ENCODE measurements at places on chromosomes 13 and 19.

DNA sequence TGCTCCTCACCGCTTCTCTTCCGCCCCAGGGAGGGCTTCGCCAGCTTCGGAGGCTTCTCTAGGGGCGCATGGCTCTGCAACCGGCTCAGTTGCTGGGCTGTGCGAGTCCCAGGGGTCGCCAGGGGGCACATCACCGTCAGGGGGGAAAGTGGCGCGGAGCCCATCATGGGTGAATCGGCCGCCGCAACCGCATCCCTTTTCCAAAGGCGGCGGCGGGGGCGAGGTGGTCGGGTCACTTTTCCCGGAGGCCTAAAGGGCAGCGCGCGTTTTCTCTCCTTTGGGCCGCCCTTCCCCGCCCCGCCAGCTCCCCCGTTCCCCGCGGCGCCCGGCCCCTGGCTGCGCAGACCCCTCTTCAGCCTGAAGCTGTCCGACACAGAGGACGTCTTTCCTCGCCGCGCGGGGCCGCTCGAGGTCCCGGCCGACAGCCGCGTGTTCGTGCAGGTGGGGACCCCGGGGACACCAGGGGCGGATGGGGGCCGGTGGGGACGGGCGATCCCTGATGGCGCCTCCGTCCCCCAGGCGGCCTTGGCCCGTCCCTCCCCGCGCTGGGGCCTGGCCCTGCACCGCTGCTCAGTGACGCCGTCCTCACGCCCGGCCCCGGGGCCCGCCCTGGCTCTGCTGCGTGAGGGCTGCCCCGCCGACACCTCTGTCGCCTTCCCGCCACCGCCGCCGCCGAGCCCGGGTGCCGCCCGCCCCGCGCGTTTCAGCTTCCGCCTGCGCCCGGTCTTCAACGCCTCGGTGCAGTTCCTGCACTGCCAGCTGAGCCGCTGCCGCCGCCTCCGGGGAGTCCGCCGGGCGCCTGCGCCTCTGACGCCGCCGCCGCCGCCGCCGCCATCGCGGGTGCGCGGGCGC lies 1.7 kb downstream of the TGFBR3L start:
- DNase-seq, result no peak

GRCh38 chr13:109026266-109026665 lies 396.9 kb downstream of the MYO16 start:
- DNase-seq, result no peak

- peak; percentile 98 for DNase-seq
These were observed at the start of gene ZNF302 for GRCh38 chr19:34677386-34678084. Gene ZNF302, plus strand, starts transcription at chr19:34677678. Its CDS starts 1,127 bp downstream, at chr19:34678805.

GRCh38 chr19:40365613-40366401 lies 17.3 kb downstream of the PLD3 start:
- peak; percentile 68 for DNase-seq

GRCh38 chr19:4577020-4577782 lies 17.7 kb upstream of the SEMA6B start:
- no peak for DNase-seq

DNA sequence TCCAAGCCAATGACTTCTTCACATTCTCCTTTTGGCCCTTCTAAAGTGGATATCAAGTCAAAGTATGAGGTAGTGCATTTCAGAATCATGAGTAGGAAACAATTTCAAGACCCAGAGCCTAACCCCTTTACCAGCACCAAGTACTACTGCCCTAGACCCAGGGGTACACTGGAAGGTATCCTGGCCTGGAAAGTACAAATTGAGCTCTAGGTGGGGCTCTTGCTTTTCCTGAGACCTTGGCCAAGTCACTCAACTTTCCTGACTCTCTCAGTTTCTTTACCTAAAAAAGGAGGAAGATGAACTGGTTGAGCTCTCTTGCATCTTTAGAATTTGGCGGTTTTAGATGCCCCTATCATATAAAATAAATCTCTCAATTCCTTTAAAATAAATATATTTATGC lies 204.7 kb downstream of the FGF14 start:
- no peak for DNase-seq
